ENCODE measurements at places on chromosomes 4 and X. TPM values are rescaled to one million over a fixed set of nuclear protein-coding genes. Genes with fewer than 3 reads are reported as not detected.

RELL1 gene
- 4.8 TPM for total RNA-seq

CT45A10 gene
- 0.29 TPM for total RNA-seq

NDUFB11 gene
- 177 TPM for total RNA-seq

DACH2 gene
- not detected for total RNA-seq

F9 gene
- not detected for total RNA-seq

MAGEA4 gene
- not detected for total RNA-seq

GPC4 gene
- not detected for total RNA-seq

MAGEA9B gene
- not detected for total RNA-seq

VSIG4 gene
- not detected for total RNA-seq

PLAC1 gene
- 0.26 TPM for total RNA-seq

FHIP1A gene
- total RNA-seq, result 0.43 TPM

RIPPLY1 gene
- total RNA-seq, result not detected

ITM2A gene
- total RNA-seq, result 0.38 TPM

EDNRA gene
- total RNA-seq, result 0.44 TPM

GAGE2A gene
- total RNA-seq, result not detected

H2BW2 gene
- not detected for total RNA-seq

ZCCHC18 gene
- total RNA-seq, result not detected

MMRN1 gene
- total RNA-seq, result not detected

HGFAC gene
- total RNA-seq, result 0.16 TPM

ODAPH gene
- 0.15 TPM for total RNA-seq

GABRB1 gene
- total RNA-seq, result not detected

MAML3 gene
- 12.6 TPM for total RNA-seq

SPANXA2 gene
- not detected for total RNA-seq

TBCK gene
- 3.4 TPM for total RNA-seq

LUZP4 gene
- total RNA-seq, result not detected

ASB11 gene
- total RNA-seq, result not detected

GRPR gene
- 0.08 TPM for total RNA-seq

FGF13 gene
- not detected for total RNA-seq

REELD1 gene
- not detected for total RNA-seq

GAB1 gene
- 1.8 TPM for total RNA-seq

SLC25A6 gene
- 416 TPM for total RNA-seq

PCDH11X gene
- not detected for total RNA-seq

UBQLN2 gene
- total RNA-seq, result 23.2 TPM

Data from A549 treated with CpdA at 1 μM for 4 hours (cell line).